HFF-Myc (cell line): ENCODE measurements at places on chromosomes 11 and 22.

DNA sequence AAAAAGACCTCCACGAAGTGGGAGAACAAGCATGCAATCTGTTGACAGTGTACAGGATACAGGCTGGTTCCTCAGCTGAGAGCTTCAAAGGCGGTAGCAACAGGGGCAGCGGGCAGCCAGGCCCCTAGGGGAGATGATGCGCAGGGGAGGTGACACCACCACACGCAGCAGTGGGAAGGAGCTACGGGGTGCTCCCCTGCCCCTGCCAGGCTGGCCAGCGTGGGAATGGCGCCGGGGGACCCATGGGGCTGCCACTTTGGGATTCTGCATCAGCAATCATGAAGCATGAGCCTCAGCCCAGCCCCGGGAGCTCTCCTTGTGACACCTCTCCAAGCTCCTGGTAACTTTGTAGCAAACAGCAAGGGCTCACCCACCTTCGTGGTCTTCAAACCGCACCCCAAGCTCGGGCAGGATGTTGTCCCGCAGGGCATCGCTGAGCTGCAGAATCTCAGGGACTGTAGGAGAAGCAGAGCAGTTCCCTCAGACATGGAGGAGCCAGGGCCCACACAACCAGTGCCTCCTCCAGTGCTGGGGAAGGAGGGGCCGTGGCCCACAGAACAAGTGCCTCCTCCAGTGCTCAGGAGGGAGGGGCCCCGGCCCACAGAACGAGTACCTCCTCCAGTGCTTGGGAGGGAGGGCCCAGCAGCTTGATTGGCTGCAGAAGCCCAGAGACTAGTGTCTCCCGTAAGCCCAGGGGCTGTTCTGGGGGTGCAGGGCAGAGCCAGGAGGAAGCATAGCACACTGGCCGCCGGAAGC is 14.6 kb upstream of the NAP1L4 start:
- no peak for DNase-seq

DNA sequence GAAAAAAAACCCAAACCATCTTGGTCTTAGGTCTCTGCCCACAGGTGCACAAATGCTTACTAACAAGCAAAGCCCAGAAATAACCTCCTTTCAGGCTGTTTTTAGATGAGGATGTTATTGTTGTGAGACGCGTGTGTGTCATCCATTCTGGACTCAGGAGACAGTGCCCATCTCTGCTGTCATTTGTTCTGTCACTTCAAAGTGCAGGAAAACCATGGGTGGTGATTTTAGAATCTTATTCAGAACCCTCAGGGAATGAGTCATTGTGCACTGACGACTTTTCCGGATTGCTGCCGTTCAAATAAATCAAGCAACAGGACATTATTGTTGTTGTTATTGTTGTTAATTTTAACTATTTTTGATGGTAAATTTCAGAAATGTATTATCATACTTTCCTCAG is 110.3 kb downstream of the LRRC32 start:
- DNase-seq = no peak

- DNase-seq = no peak
These were observed 44.9 kb upstream of the SLC25A18 start for GRCh38 chr22:17518406-17518805.

DNA sequence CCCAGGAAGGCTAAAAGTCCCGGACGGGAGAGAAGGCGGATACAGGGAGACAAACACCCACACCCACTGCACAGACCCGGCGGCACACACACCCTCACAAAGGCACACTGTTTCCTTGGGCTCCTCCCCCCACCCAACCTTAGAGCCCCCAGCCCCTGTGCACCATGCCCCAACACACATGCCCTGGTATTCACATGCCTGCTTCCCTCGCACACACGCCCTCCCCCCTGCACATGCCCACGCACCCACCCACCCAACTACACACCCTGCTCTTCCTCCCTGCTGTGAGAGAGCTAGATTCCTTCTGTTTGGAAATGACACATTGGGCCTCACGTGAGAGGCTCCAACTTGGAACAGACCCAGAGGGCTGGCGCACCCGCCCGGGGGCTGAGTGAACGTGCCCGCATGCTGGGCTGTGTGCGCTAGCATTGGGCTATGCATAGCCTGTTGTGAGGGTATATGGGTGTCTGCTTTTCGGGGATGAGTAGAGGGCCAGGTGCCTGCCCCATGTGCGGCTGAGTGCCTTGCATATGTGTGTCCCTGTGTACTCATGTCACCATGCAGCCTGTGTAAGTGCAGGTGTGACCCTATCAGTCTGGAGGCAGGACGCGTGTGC is 518 bp upstream of the CHRM1 start:
- DNase-seq = no peak

GRCh38 chr11:40302669-40303068 is 1156.8 kb downstream of the LRRC4C start:
- no peak for DNase-seq

GRCh38 chr22:40701274-40701673 is 22.0 kb downstream of the MCHR1 start:
- DNase-seq = no peak
